Fibroblast of skin of abdomen (primary cell): ENCODE measurements at places on chromosomes 12 and 14.
A peak's percentile ranks its signal among the peaks of the same experiment; 100 is the strongest.

GRCh38 chr14:64703395-64704142, 655 bp upstream of the PLEKHG3 start:
- peak; percentile 26 for DNase-seq

- no peak for DNase-seq
Observed at GRCh38 chr12:133156125-133156690, 25.1 kb upstream of the ZNF268 start.

DNA sequence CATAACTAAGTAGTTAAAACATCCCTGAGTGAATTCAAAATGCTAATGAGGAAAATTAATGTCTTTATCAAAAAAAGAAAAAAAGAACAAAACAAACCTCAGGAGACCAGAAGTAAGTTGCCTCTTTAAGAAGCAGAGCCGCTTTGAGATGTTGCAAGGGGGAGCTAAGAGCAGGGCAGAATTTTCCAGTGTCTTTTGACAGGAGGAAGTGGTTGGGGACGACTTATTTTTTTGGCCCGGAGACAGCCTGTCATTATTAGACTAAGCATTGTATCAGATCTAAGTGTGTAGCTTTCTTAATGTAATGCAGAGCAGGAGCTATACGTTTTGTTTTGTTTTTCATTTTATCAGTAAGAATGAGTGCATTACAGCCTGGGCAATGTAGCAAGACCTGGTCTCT, 206.6 kb downstream of the CACNA1C start:
- DNase-seq, result peak; percentile 58

- no peak for DNase-seq
Observed at GRCh38 chr12:93743999-93744689, 67.0 kb downstream of the CRADD start.

DNA sequence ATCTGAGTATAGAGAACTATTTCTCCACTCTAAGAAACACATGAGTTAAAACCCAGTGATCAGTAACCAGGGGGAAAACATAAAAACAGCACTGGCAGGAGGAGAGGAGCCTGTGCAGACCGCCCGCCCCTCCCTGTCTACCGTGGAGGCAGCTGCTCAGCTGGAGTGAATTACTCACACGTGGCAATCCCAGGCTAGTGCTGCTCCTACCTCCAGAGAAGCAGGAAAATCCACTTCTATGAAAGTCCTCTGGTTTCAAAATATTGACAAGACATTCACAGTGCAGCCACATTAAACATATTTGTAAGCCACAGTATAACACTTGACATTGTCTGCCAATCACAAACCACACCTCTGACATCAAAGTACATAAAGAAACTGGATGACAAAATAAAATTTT, 16.7 kb downstream of the TMEM132D start:
- DNase-seq, result peak; percentile 34

DNA sequence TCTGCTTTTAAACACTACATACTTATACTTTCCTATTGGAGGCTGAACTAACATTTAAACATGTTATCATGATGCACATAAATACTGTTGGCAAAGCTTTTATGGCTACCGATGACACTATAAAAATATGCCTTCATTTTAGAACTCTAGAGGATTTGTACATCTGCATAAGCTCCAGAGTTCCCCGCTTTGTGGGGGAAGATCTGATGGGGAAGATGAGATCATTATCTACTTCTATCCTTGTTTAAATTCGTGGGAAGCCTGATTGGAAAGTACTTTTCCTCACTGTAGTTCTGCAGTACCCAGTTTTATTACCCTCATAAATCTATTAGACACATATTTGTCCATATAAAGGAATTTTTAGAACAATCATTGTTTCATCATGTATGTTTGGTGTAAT, 299.6 kb upstream of the ATP2B1 start:
- no peak for DNase-seq

DNA sequence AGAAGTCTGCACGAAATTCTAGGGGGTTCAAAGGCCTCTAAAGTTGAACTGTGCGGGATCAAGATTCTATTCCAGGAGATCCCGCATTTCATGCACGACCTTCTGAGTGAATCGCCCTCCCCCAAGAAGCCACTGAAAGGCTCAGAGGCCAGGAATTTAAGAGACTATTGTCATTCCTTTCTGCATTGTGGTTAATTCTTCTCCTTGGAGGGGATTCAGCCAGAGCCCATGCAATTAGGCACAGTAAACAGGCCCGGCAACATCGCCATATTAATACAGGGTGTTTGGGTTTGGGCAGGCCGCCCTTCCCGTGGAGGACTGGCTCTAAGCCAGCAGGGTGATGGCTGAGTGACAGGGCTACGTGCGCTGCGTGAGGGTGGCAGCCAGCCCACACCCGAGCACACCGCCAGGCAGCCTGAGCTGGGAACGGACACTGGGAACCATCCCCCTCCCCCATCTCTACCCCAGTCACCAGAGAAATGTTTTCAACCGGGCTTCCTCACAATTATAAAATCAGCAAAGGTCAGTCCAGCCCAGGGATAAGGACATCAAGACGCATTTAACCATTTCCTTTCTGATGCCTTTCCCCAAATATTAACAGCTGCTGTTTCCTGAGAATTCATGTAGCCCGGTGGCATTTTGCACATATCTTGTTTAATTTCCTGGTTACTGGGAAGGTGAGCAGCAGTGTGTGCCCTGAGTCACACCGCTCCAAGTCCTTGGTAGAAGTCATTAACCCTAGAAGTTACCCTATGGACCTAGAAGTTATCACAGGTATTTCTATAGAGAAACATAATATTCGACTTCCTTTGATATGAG, 12.5 kb downstream of the EGLN3 start:
- DNase-seq, result peak; percentile 39

- DNase-seq, result peak; percentile 85
Observed at GRCh38 chr12:104805186-104805585, 152.9 kb downstream of the SLC41A2 start.

- peak; percentile 97 for DNase-seq
Observed at GRCh38 chr12:6765634-6766581, at the start of gene PTMS. Gene PTMS, plus strand, starts transcription at chr12:6766363. Its CDS starts 343 bp downstream, at chr12:6766706.

- no peak for DNase-seq
Observed at GRCh38 chr12:100688451-100688864, 106.1 kb upstream of the ANO4 start.

GRCh38 chr12:87981495-87981894, 47.7 kb downstream of the C12orf50 start:
- peak; percentile 14 for DNase-seq

DNA sequence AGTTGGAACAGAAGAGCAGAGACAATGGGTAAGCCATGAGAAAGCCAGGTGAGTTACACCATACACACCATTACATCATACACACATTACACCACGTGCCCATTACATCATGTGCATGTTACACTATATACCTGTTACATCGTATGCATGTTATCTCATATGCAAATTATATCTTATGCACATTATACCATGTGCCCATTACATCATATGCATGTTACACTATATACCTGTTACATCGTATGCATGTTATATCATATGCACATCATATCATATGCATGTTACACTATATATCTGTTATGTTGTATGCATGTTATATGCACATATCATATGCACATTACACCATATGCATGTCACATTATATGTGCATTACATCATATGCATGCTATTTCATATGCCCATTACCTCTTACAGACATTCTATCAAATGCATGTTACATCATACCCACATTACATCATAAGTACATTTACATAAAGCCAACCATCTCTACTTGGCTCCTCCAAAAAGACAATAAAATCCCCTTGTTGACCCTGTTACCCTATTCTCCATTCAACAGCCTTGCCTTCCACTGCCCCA, 207.2 kb downstream of the KSR2 start:
- no peak for DNase-seq

- DNase-seq, result no peak
Observed at GRCh38 chr12:68185598-68185997, 26.1 kb upstream of the IFNG start.

DNA sequence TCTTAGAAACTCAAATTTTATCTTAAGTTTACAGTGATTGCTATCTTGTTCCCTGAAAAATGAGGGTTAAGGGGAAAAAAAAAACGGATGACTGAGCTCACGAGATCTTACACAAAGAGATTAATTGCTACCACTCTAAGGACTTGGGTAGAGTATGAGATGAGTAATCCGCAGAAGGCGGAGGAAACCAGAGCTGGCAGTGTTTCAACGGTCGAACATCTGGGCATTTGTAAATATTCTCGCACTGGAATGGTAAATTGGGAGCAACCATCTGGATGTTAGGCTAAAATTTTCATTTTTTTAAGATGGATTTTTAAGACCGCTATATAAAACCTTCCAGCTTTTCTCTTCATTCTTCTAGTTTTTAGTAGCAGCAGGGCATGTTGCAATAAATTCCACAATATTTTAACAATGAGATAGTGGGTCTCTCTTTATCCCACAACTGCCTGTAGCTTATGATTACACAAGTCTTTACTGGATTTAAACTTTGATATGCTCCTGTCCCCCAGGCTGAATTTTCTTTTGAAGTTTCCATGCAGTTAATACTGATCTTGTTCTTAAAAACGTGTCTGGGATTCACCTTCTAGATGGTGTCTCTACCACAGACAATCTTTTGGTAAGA, 1324.1 kb downstream of the AACS start:
- DNase-seq, result peak; percentile 81

GRCh38 chr12:4830556-4831210, 79.0 kb upstream of the KCNA1 start:
- DNase-seq, result no peak

DNA sequence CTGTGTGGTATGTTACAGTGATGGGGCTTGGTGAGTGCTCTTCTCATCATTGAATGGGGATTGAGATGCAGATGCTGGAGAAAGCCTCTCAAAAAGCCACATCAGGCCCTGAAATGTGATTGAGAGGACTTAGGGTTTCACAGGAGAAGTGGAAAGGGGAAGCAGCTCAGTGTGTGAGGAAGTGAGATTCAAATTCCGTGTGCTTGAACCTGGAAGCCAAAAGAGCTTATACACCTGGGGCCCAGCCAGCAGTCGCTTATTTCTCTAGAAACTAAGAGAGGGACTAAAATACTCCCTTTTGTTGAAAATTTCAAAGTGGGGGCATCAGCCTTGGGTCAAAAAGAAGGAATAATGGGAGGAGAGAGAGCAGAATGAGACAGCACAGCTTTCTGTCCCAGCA, 39.1 kb upstream of the GZMB start:
- no peak for DNase-seq

- DNase-seq, result peak; percentile 54
Observed at GRCh38 chr12:6376079-6376869, 911 bp upstream of the SCNN1A start.

DNA sequence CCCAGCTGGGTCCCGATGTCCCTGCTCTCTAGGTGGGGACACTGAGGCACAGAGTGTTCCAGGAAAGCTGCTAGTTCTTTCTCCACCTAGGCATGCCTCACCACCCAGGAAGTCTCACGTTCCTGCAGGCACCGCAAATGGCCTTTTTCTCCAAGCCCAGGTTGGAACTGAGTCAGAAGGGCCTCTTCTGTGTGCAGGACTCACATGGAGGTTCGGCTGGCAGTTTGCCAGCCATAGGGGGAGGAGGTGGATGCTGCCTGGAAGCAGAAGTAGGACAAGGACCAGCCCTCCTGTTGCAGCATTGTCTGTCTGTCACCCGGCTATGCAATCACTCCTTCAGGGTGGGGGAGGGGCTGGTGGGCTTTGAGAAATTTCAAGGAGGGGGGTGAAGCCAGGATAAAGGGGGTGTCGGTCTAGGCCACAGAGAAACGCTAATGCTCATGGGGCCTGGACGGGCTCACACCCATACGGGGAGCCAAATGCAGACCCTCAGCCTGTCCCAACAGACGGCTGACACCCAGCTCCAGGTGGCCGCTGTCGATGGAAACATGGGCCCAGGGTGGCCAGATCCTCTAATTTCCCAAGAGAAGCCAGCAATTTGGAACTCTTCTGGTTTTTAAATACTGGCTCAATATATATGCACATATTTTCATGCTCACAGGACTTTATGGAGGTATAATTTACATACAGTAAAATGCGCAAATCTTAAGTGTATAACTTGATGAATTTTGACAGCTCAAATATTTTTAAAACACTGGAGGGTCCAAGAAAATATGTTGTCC, 120.5 kb downstream of the PHETA1 start:
- peak; percentile 13 for DNase-seq

GRCh38 chr12:30807695-30808034, 52.9 kb upstream of the CAPRIN2 start:
- no peak for DNase-seq

GRCh38 chr14:91947475-91948184, at the start of gene FBLN5:
Gene FBLN5, minus strand, starts transcription at chr14:91947694. Its CDS starts 465 bp downstream, at chr14:91947229.
- peak; percentile 97 for DNase-seq

DNA sequence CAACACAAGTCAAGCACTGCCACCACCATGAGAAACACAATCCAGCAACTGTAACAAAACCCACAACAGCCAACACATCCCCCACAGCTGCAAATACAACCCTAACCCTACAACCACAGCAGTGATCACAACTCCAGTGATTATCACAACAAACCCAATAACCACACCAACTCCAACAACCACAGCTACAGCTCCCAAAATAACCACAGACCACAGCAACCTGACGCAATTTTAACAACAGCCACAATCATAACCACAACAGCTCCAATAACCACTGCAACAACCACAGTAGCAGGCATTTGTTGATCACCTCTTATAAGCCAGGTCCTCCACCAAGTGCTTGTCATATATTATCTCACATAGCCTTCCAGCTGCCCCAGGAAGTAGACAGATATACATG, 42.2 kb upstream of the FAM181A start:
- DNase-seq, result no peak

DNA sequence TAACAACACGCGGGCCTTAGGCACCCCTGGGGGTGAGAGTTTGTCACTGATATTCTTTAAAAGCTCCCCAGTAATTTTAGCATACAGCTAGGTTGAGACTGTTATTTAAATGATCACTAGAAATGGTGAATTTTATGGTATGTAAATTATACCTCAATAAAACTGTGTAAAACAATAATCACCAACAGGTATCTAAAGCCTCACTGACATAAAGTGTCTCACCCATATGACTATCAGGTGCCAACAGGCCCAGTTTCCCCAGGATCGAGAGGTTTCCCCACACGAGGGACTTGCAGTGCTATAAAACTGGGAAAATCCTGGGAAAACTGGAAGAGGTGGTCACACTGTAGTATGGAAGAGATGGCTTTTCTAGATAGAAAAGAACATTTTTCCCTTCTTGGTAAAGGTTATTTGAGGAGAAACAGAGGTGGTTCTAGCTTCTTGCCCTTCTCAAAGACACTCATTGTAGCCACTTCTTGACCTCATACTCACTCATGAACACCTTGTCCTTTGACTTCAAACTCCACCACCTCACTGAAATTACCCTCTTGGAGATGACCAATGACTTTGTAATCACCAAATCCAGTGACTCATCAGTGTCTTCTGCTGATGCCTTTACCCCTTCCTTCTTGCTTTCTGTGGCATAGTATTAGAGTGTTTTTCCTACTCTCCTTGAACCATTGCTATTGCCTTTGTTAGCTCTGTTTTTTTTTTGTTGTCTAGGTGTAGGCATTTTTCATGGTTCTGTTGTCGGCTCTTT, 24.8 kb upstream of the NUBPL start:
- DNase-seq, result no peak

- peak; percentile 66 for DNase-seq
Observed at GRCh38 chr12:4562034-4562657, at the start of gene DYRK4. Gene DYRK4, plus strand, starts transcription at chr12:4562208. Its CDS starts 38 bp downstream, at chr12:4562246.

DNA sequence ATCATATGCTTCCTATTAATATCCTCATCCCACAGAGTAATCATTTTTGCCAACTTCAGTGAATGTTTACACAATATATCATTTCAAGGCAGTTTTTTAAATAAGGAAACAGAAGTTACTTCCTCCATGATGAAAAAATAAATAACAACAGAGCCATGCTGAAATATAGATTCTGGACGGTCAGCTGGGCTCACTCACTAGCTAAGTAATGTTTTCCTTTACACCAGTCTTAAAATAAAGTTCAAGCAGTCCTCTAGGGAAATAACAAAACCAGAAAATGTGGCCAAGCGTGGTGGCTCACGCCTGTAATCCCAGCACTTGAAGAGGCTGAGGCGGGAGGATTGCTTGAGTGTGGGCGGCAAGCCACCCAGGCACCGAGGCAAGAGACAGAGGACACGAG, 28.7 kb downstream of the AICDA start:
- DNase-seq, result no peak
